ENCODE measurements at places on chromosomes 12 and 14.

- DNase-seq = no peak
These were observed 64.4 kb downstream of the NUAK1 start for GRCh38 chr12:106074361-106074705.

- no peak for DNase-seq
These were observed 48.3 kb downstream of the NFKBIA start for GRCh38 chr14:35355981-35356841.

DNA sequence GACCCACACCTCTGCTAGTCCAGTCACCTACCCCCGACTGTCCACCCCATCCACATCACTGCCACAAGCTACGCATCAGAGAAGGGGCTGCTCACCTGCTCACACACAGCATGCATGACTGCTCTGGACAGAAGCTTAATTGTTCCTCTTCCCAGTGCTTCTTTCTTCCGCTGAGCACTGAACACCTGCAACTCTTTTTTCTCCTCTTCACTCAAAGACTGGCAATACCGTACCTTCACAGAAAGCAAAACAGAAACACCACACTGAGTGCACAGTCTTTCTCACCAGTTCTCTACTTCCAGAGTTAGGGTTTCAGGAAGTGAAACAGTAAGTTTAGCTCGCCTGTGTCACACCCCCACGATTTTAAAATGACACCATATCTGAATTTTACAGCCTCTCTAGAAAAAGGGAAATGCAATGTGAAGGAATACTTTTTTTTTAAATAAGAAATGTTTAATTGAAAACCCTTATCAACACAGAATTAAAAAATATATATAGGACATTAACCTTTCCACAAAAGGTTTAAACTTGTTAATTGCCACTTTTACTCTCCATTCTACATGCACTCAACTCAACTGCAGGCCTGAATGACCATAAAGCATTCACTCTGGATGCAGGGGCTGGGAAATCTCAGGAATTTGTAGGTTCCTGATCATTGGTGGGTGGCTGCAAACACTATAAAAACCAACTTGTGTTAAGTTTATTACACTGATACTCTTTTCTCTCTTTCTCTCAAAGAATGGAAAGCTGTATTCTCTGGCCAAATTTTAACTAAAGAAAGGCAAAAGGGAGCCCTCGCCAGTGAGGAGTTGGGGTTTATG is 120.0 kb downstream of the PRICKLE1 start:
- DNase-seq = no peak

- DNase-seq = no peak
These were observed 52.6 kb downstream of the GALC start for GRCh38 chr14:87940382-87940781.

DNA sequence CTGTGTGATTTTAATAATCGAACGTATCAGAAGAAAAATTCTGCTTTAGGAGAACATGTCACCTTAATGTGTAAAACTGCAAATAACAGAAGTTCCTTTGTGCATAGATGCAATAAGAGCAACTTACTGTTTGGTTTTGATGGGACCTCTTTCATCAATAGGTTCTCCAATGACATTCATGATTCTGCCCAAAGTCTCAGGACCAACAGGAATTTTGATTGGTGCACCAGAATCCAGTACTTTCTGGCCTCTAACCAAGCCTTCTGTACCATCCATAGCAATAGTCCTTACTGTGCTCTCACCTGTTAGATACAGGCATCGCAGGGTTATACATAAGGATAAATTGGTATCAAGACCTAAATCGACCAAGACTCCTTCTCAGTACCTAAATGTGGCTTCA is 1.1 kb downstream of the ATP5F1B start:
- DNase-seq = no peak

GRCh38 chr12:104672501-104673265 is 215.9 kb downstream of the CHST11 start:
- DNase-seq = no peak

DNA sequence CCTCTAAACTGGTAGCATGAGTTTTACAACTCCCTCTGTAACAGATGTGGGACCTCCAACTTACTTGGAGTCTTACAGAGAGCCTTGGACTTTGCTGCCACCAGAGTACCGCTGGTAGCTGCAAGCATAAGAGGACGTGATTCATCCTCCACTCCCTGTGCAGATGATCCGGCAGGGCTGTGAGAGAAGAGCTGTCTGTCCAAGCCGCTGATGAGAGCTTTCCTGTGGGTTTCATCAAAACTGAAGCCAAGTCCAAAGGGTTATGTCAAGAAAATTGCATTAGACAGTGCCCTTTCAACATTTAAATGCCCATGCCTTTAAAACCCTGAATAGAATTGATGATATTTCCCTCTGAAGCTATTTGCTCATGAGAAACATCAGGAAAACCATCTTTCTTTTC is 85.8 kb downstream of the LLPH start:
- DNase-seq = no peak

DNA sequence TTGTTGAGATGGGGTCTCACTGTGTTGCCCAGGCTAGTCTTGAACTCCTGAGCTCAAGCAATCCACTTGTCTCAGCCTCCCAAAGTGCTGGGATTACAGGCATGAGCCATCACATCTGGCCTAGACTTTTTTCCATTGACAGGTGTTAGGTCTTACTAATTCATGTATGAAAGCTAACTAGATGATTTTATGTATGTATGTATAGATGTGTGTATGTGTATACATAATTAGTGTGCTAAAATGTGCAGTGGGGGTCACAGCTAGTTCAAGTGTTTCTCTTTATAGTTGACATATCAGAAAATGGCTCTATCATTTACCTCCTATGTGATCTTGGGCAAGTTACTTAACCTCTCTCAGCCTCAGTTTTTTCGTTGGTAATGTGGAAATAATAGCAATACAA is 23.5 kb downstream of the UNC79 start:
- no peak for DNase-seq

DNA sequence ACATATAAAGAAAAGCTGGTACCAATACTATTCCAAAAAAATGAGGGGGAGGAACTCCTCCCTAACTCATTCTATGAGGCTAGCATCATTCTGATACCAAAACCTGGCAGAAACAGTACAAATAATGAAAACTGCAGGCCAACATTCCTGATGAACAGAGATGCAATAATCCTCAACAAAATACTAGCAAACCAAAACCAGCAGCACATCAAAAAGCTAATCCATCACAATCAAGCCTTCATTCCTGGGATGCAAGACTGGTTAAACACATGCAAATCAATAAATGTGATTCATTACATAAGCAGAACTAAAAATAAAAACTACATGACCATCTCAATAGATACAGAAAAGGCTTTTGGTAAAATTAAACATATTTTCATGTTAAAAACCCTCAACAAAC is 281.3 kb downstream of the KCNH5 start:
- DNase-seq = no peak

DNA sequence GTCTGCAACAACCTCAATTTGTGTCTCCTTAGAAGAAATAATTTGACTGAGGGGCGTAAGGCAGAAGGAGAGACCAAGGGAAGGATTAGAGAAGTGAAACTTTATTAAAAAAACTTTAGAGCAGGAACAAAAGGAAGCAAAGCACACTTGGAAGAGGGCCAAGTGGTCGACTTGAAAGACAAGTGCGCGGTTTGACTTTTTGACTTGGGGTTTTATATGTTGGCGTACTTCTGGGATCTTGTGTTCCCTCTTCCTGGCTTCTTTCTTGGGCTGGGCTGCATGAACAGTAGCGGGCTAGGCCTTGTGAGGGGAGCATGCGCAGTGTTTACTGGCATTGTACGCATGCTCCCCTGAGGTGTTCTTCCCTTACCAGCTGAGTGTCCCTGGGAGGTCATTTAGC is 369.3 kb upstream of the DCN start:
- DNase-seq = no peak

GRCh38 chr14:33432407-33433023 is 493.8 kb downstream of the NPAS3 start:
- DNase-seq = no peak

- no peak for DNase-seq
These were observed 330.0 kb downstream of the SYT1 start for GRCh38 chr12:79194595-79194994.
